ENCODE measurements at places on chromosomes 4 and X.

GRCh38 chr4:138090918-138091676 is 151.1 kb downstream of the SLC7A11 start:
- DNase-seq = no peak

DNA sequence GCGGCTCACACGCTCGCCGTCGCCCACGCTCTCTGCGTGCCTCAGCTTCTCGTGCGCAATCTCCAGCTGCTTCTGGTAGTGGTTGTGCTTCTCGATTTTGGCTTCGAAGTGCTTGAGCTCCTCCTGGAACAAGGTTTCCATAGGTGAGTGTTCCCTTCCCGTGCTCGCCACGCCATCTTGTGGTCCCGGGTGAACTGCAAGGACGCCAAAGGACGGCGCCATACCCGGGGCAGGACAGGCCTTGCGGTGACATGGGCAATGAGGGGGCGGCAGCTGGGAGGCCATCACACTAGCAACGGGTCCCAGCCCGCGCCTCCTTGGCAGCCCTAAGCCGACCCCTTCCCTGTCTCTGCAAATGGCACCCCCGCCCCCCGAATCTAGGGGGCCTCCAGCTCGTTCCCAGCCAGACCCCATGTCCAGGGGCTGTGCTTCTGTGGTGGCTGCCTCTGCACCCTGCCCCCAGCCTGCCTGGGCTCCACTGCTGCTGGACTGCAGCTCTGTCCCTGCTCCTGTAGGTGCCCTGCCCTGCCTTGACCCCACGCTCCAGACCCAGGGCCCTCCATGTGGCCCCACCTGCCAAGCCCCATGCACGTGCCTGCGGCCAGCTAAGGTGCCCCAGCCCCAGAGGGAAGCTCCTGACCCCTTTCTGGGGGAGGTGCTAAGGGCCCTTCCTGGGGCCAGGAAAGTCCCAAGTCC is 17.3 kb downstream of the LRPAP1 start:
- DNase-seq = no peak

DNA sequence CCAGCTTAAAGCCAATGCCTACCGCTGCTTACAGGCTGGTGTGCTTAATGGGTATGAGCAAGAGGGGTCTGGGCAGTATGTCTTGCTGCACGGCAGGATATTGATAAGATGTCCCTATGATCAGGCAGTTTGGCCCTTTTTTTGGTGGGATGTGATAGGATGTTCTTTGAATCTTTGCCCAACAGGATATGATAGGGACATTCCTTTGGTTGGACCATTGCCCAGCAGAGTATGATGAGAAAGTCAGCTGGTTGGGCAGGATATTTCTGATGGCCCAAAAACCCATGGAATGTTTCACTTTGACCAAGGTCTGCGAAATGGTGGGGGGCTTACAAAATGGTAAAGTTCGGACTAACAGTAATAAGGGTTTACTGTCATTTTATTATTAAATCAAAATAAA is 1060.6 kb downstream of the STIM2 start:
- DNase-seq = no peak

- DNase-seq = no peak
Observed at GRCh38 chr4:73187325-73187724, 71.3 kb downstream of the ANKRD17 start.

DNA sequence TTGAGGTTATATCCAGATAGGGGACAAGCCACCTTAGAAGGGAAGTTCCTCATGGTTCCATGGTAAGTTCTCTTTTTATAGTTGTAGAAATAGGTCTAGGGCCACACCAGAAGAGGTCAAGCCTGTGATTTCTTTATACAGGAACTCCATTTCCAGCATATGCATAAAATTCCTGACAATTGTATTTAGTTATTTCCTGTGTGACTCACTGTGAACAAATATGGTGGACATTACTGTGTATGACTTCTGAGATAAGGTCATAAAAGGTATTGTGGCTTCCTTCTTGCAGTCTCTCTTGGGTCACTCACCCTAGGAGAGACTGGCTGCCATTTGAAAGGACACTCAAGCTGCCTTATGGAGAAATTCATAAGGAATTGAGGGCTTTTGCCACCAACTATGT is 2.2 kb upstream of the C4orf36 start:
- DNase-seq = no peak

- no peak for DNase-seq
Observed at GRCh38 chr4:184451726-184452125, 22.6 kb downstream of the IRF2 start.

DNA sequence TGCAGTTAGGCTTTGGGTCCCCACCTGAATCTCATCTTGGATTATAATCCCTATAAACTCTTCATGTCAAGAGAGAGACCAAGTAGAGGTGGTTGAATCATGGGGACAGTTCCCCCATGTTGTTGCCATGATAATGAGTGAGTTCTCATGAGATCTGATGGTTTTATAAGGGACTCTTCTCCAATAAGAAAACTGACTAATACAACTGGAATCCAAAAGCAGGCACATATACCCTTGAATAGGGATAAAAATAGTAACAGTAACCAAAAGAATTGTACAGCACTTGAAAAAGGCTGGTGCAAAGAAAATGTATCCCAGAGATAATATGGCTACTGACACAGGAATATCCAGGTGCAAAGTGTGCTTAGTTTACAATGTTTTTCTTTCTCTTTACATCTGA is 351.5 kb upstream of the MAD2L1 start:
- no peak for DNase-seq

DNA sequence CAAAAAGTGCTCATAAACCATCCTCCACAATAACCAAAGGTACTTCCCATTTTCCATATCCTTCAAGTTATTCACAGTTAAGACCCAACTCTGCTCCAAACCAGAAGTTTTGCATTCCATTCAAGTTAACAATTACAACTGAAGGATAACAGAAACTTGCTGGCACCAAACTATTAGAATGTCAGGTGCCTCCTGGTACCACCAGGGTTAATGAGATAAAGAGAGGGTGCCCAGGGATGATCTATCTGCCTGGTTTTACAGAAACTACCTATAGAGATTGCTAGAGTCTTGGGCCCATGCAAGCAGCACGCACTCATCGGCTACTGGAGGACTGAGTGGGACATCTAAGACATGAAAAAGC is 114.6 kb downstream of the RBM47 start:
- DNase-seq = no peak

- no peak for DNase-seq
Observed at GRCh38 chr4:174110180-174110579, 173.3 kb downstream of the FBXO8 start.

GRCh38 chr4:157143369-157143768 is 67.4 kb downstream of the GLRB start:
- no peak for DNase-seq

GRCh38 chr4:53801373-53801772 is 210.1 kb upstream of the LNX1 start:
- DNase-seq = no peak

- no peak for DNase-seq
Observed at GRCh38 chrX:134685668-134686067, 27.4 kb upstream of the PLAC1 start.

DNA sequence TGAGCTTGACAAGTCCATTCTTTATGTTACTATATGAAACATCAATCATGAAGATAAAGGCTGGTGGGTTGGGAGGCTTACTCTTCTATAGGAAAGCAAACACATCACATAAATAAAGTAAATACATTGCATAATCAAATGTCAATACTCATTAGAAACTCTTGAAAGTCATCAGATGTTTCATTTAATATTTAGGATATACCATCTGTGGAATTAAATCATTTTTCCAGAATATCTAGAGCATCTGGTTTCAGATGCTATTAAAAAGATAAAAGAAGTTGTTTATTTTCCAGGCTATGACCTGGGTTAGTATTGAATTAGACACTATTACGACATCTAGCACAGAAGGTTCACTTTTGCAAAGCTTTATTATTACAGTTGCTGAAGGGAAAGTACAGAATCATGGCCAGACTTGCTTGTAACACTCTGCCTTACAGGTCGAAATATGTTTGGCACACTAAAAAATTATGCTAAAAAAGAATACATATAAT is 72.6 kb downstream of the METTL14 start:
- DNase-seq = no peak

DNA sequence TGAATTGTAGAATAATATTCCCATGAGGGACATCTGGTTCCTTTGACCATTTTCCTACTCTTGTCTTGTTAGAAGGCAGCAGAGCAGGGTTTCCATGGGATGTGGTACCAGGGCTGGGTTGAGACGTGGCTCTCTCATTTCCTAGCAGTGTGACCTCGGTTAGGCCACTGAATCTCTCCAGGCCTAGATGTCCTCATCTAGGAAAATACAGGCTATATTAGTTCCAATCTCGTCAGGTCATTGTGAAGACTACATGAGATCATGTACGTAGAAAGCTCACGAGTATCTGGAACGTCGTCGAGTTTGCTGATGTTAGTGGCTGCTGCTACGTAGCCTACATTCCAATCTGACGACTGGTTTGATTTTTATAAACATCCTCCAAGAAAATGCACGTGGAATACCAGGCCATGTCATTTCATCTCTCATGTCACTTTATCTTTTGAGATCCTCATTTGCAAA is 278.2 kb upstream of the GATB start:
- no peak for DNase-seq

GRCh38 chr4:82989575-82990429 is 20.8 kb downstream of the LIN54 start:
- DNase-seq = no peak

- no peak for DNase-seq
Observed at GRCh38 chr4:152011469-152011868, 250.7 kb upstream of the GATB start.

- DNase-seq = no peak
Observed at GRCh38 chr4:92791871-92792440, 488.2 kb downstream of the GRID2 start.

DNA sequence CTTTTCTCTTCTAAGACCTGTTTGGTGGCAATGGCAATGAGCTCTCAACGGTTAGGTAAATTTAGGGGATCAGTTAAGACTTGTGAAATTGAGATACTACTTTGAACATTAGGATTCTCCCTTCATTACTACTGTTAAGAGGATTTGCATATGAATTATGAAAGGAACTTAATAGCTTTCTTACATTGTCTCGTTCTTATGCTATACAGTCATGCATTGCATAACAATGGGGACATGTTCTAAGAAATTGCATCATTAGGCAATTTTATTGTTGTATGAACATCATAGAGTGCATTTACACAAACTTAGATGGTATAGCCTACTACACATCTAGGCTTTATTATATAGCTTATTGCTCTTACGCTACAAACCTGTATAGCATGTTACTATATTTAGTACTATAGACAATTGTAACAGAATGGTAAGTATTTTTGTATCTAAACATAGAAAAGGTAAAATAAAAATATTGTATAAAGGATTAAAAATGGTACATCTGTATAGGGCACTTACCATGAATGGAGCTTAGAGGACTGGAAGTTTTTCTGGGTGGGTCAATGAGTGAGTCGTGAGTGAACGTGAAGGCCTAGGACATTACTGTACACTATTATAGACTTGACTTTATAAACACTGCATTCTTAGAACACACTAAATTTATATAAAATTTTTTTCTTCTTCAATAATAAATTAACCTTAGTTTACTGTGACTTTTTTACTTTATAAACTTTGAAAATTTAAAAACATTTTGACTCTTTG is 62.5 kb downstream of the PAQR3 start:
- DNase-seq = no peak

DNA sequence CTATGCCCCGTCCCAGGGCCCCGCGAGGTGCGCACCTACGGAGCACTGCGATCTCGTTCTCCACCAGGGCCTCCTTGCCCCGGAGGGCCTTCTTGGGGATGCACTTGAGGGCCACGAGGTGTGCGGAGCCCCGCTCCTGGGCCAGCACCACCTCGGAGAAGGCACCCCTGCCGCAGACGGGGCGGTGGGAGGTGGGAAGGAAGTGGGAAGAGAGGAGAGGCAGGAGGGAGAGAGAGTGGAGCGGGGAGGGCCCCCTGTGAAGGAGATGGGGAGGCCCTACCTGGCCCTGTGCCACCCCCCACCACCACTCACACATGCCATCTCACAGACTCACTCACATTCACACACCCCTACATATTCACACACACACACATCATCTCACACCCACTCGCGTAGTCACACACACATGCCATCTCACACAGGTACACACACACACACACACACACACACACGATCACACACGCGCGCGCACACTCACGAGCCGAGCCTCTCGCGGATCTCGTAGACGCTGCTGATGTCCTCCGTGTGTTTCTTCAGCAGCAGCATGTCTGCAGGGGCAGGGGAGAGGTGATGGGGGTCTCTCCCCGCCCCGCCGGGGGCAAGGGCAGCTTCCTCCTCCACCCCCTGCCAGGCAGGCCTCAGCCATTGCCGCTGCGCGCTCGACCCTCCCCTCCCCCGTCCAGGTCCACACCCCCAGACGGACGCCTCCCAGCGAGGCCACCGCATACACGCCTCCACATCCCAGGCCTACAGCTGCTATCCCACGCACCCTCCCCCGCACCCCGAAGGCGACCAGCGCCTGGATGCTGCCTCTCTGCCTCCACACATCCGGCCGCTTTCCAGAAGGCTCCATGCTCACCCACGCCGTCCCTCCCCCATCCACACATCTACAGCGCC is 834 bp downstream of the PNCK start:
- no peak for DNase-seq

DNA sequence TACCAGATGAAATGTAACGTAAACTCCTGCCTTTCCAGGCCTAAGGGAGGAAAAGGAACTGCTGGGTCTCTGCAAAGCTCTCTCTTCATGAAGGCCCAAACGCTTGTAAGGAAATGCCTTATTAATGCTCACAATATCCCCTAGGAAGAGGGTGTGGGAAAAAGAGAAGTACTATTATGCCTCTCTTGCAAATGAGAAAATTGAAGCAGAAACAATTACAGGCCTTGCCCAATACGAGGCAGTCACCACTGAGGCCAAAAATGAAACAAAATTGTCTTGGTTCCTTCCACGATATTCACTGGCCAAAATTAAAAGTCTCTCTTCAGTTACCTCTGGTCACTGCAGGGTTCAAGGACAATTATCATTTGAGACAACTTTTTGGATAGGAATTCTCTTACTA is 3.2 kb downstream of the SCARB2 start:
- DNase-seq = no peak

DNA sequence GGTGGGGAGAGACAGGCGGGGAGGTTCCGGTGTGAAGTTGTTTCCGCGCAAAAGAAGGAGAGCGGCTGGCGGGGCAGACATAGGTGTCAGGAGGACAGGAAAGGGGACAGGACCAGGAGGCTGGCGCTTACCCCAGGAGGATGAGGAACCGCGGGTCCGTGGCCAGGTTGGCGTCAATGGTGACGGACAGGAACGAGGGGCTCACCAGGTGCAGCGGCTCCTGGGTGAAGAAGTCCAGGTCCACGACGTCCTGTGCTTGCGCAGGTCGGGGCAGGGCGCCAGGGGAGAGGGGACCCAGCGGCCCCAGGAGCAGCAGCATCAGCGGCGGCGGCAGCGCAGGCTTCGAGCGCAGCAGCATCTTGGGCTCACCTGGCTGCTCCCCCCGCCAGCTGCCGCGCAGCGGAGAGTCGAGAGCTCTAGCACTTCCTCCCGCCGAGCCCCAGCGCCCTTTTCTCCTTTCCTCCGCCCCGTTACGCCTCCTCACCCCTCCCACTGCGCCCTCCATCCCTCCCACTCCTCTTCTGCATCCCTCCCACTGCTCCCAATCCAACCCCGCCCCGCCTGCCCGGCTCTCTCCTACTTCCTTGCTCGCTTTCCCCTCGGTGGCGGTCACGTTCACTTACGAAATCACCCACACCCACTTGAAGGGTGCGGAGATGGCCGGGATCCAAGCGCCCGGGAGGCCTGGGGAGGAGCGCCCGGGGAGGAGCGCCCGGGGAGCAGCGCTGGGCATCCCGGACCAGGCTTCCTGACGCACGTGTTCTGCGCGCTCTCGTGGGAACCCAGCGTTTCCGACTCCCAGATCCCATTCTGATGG is at the start of gene HPSE:
HPSE (minus strand) TSS at position 424 of the 817 bp plus-strand sequence; CDS start at position 358, 66 bp downstream.
- DNase-seq = peak; percentile 56

All from stimulated activated CD4-positive, alpha-beta T cell treated with anti-CD3 and anti-CD28 coated beads, Interleukin-4, amount 100 ng/mL, for 48 hours (primary cell).